ENCODE measurements at places on chromosomes 4 and X.

DNA sequence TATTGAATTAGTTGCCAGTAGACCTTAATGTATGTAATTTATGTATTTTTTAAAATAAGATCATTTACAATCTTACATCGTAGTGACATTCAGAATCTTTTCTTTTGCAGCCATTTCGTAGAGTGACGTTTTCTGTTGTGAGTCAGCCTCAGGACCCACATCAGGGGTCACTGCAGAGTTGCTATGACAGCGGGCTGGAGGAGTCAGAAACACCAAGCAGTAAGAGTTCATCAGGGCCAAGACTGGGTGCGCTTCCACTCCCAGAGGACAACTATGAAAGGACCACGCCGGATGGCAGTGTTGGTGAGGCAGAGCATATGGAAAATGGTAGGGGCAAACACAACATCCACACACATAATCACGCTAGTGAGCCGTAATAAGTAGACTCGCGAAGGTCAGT, 199.9 kb downstream of the PCDH7 start:
- no peak for DNase-seq

- DNase-seq, result no peak
These were observed 131.4 kb downstream of the PTTG2 start for GRCh38 chr4:38091636-38092035.

DNA sequence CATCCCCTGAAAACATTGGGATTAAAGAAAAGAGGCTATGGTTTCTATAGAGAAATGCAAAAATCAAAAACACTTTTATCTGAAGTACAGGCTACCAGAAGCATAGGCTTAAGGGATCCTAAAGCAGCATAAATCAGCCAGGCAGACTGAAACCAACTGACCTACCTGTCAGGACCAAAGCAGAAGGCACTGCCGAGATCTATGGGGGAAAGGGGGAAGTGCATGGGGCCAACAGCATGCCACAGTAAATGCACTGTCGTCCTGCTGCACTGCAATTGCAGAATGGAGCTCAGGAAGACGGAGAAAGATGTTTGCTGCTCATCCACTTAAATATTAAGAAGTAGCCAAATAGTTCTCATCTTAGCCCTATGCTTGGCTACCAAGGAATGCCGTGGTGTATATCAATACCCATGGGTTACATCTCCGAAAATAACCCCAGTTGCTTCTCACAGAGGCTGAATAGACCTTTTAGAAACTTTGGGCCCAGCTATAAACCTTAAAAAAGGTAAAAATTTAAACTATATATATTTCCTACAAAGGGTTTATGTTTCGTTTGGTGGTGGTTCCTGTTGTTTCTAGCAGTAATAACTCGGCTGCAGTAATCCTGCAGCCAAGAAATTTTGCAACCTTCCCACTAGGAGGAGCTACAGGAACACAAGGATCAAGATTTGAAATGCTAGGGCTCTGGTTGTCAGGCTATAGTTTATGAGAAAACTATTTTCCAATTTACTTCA, 312.2 kb upstream of the DIAPH2 start:
- peak; percentile 19 for DNase-seq

- no peak for DNase-seq
These were observed 1.2 kb upstream of the TAPT1 start for GRCh38 chr4:16227462-16227868.

DNA sequence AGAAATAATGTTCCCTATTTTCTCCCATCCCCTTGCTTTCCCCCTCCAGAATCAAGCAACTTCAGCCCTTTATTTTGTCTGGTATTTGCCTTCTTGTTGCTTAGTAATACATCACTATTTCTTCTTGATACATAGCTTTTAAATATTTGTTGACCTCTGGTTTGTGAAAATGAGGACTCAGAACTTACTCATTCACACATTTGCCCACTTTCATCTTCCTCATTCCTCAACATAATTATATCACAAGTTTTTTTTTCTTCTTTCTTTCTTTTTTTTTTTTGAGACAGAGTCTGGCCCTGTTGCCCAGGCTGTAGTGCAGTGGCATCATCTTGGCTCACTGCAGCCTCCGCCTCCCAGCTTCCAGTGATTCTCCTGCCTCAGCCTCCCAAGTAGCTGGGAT, 28.9 kb upstream of the NDUFC1 start:
- DNase-seq, result no peak

- DNase-seq, result no peak
These were observed 92.3 kb downstream of the KCNIP4 start for GRCh38 chr4:21856301-21856700.

GRCh38 chrX:42759881-42760280, 18.1 kb downstream of the PPP1R2C start:
- no peak for DNase-seq

DNA sequence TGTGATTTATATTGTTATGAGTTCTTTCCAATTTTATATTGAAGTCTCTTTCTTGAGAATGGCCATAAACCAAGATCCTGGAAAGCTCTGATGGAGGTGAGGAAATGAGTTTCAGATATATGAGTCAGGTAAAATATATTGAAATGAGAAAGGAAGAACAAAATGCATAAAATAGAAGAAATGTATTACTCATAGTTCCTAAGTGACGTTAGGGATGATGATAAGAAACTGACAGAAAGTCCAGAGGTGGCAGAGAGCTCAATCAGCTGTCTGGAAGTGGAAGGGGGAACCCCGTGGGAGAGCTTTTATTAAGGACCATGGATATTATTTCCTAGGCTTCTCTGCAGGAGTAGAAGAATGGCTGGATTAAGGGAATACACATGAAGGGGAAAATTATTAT, 24.6 kb downstream of the UGT2B7 start:
- DNase-seq, result no peak

DNA sequence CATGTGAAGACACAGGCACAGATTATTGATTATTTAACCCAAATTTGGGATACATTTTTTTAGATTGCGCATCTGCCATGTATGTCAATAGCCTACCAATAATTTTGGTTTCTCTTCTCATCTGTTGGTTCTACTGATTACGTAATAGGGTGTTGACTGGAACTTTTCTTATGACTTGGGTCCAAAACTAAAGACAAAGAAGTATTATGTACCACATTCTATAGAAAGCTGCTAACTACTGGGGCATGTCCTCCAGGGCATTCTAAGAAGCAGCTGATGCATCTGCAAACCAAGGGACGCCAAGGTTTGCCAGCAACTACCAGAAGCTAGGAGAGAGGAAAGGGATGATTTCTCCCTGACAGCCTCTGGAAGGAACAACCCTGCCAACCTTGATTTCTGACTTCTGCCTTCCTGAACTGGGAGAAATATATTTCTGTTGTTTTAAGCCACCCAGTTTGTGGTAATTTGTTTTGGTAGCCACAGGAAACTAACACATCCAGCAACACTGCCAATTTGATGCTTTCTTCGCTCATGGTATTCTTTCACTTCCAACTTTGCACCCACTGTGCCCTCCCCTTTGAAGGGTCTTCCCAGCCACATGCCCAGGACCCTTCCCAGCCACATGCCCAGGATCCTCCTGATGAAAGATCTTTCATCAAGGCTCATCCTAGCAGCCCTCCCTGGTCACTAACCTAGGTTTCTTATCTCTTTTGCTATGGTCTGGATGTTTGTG, 15.9 kb upstream of the TLR1 start:
- no peak for DNase-seq

DNA sequence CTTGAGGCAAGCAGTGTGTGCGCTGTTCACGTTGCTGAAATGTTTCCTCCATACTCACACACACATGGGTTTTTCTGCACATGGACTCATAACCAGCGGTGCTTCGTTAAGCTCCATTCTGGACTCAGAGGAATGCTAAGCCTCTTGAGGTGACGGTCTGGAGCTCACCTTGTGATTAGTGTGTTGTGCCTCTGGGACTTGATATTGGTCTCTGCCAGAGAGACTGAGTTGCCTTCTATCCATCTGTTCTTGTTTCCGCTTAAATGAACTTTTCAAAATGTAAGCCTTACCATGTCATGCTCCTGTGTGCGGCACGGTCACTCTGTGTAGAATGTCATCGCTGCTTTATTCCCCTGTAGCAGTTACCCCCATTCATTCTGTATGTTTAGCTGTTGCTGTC, 42.5 kb downstream of the ADD1 start:
- DNase-seq, result no peak

DNA sequence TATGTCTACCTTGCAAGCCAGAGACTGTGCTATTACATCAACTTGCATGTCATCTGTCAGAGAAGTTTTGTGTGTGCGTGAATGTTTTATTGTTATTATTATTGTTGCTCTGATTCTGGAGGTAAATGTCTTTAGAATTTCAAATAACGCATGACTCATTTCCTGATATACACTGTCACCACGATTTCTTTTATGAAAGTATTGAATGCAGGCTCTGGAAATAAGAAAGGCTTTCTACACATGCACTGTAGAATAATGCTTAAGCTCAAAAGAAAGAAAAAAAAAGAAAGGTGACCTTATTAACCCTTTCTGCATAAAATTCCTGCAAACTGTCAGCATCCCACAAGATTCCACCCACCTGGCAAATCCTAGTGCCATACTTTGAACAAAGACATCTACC, 632.9 kb downstream of the ZNF674 start:
- no peak for DNase-seq

GRCh38 chr4:90084967-90085295, 42.3 kb upstream of the CCSER1 start:
- DNase-seq, result no peak

- no peak for DNase-seq
These were observed 44.6 kb upstream of the GPR173 start for GRCh38 chrX:53004038-53004437.

DNA sequence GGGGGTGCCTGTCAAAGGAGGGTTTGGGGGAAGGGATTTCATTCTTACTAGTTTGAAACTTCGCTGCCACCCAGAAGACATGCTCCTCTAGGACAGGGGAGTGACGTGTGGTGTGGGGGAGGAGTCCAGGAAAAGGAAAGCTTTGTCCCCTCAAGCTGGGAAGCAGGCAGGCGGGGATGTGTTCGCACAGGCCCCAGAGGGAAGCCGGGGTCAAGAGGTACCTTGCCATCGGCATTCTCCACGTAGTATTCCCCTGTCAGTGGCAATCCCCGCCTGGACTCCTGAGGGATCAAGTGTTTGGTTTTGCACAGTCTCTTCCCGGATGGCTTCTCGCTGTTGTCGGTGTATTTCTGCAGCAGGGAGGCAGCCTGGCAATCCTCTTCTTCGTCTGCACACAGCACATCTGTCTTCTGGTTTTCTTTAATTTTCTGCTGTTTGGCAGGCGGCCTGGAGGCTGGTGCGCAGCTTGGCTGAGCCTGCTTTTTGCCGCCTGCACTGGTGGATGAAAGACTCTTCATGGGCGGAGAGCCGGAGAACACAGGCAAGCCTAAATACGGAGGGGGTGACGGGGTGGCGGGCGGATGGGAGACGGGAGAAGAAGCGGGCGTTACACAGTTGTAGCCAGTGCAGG, 35.1 kb downstream of the BCOR start:
- no peak for DNase-seq

- no peak for DNase-seq
These were observed 70.2 kb upstream of the BCOR start for GRCh38 chrX:40167850-40168479.

GRCh38 chrX:2710041-2710840, 19.1 kb downstream of the CD99 start:
- no peak for DNase-seq

DNA sequence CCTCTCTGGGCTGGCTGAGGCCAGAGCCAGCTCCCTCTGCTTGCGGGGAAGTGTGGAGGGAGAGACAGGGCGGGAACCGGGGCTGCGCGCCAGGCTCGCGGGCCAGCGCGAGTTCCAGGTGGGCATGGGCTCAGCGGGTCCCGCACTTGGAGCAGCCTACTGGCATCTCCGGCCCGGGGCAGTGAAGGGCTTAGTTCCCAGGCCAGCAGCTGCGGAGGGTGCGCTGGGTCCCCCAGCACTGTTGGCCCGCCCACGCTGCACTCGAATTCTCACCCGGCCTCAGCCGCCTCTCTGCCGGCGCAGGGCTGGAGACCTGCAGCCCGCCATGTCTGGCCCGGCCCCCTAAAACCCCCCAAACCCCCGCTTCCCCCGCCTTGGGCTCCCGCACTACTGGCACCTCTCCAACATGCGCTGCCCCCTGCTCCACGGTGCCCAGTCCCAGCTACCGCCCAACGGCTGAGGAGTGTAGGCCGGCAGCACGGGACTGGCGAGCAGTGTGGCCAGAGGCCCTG, 33.8 kb upstream of the FAT4 start:
- no peak for DNase-seq

DNA sequence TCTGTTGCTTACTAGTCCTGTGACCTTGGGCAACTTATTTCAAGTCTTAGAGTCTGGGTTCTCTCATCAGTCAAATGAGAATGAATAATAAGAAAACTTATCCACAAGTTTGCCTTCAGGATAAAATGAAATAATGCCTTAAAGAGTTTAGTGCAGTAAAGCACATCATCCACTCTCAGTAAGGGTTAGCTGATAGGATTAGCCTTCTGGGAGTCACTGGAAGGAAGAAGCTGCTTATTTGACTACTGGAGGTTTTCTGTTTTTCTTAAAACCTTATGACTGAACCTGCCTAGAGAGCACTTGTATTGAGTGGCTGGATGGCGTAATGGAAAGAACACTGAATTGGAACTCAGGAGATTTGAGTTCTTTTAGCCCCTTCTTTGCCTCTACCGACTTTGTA, 1.8 kb downstream of the RNF128 start:
- no peak for DNase-seq

DNA sequence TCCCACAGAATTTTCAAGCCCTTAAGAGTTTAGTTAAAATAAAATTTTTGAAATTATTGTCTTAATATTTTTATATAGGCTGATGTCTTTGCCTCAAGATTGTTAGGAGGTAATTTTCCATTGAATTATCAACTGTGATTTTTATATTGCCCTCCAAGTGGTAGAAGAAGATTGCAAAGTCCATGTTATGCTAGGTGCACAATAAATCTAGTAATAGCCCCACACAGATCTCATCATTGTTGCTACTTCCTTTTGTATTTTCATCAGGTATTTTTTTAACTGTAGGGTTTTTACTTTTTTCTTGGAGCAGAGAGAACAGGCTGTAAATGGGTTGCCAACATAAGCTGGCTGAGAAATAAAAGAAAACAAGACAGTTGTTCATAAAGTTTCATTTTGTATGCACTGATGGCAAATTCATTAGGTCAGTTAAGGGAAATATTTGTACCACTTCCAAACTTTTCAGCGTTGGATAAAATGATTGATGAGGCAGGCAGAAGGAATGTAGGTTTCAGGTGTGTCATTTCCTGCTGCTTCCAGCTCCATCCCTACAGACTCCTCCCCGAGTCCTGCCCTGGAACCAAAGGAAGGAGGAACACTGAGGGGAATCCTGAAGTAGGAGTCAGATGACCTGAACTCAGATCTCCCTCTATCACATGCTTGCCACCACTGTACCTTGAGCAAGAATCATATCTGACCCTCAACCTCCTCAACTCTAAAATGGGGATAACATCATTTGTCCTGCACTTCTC, 105.5 kb downstream of the PRRG1 start:
- no peak for DNase-seq

- no peak for DNase-seq
These were observed 126.3 kb downstream of the ADAMTS3 start for GRCh38 chr4:72442715-72443114.

Measured in forelimb muscle (tissue), 1 donor.